ENCODE measurements at places on chromosomes 2 and 18.

GRCh38 chr2:16055848-16056580 lies 115.7 kb downstream of the MYCN start:
- no peak for DNase-seq

- no peak for DNase-seq
These were observed 21.0 kb downstream of the SLC20A1 start for GRCh38 chr2:112666761-112667122.

GRCh38 chr2:37244017-37244416 lies 12.6 kb downstream of the NDUFAF7 start:
- no peak for DNase-seq

- DNase-seq = no peak
These were observed 47.1 kb downstream of the ACSL3 start for GRCh38 chr2:222907790-222908441.

DNA sequence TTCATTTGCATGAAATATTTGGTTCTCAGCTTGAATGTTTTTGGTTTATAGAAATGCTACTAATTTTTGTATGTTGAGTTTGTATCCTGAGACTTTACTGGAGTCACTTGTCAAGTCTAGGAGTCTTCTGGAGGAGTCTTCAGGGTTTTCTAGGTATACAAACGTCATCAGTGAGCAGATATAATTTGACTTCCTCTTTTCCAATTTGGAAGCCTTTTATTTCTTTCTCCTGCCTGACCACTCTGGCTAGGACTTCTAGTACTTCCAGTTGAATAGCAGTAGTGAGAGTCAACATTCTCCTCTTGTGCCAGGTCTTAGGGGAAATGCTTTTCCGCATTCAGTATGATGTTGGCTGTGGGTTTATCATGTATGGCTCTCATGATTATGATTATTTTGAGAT lies 55.4 kb upstream of the THUMPD2 start:
- DNase-seq = no peak

DNA sequence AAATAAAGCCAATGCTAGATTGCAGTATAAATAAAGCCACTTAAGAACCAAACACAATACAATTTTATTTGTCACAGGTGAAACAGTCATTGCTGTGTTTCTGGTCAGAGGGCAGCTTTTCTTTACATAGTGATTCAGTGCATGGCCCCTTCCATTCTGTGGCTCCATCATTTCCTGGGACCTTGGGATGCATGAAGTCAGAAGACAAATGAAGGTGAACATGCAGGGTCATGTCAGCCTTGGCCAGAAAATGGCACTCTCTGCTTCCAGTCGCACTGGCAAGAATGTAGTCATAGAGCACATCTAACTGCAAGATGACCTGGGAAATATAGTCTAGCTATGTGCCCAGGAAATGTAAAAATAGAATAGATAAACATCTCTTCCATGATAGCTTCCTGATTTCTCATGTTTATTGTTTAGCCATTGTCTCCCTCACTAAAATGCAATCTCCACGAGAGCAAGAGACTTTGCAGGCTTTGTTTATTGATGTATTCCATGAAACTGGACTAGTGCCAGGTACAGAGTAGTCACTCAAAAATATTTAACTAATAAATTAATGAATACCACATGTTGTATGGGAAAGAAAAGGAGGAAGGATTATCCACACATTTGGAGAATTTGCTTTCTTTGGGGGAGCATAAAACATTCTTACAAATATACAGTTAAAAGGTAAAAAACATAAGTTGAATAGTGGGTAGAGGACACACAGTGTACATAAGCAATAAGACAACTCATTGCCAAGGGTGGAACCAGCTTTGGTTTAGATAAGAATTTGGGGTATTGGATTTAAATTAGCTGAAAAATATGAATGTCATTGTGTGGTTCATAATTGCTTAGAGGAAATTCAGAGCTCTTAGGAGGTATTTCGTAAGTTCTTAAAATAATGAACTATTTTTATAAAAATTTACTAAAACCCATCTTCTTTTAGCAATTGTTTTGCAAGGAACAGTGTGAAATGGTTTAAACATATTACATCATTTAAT lies 343.8 kb downstream of the PID1 start:
- DNase-seq = no peak

DNA sequence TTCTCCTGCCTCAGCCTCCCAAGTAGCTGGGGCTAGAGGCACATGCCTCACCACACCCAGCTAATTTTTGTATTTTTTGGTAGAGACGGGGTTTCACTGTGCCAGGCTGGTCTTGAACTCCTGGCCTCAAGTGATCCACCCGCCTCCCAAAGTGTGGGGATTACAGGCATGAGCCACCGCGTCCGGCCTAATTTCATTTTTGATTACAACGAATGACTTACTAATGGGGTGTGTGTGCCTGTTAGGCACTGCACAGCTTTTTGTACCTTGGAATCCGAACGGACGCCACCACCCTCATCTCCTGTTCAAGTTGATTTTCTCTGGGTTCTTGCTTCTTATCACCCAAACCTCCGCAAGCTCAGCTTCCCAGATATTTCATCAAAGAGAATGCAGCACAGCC lies 17.2 kb downstream of the PTMA start:
- DNase-seq = no peak

GRCh38 chr2:121969766-121970639 lies 214.6 kb downstream of the TSN start:
- DNase-seq = no peak

DNA sequence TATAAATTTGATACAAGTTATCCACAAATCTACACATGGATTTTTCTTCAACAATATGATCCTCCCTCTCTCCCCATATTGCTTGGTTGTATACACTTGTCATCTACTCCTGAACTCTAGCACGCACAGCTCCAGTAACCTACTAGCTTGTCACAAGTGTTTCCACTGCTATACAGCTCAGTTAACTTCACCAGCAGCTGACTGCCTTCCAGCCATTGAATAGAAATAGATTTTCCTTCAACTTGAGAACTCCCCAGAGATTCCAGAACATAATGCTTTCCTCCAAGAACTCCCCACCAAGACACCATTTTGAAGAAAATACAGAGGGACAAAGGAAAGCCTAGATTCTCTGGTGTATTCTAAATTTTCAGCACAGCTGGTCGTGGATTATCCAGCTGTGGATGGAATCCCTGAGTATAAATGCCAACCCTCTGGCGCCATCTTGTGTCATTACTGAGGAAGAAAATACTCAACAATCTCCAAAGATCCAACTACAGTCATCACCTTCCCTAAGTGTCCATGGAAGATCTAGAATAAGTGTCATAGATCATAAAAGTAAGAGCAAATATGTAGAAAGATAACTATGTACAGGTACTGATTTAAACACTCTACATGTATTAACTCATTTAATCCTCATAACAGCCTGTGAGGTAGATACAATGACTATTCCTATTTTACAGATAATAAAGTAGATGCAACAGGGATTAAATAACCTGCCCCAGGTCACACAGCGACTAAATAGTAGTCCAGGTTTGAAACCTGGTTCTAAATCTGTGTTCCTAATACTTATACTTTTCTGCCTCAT lies 156.7 kb downstream of the ARHGAP28 start:
- DNase-seq = no peak
